ENCODE measurements at places on chromosomes 2 and 18. TPM values are rescaled to one million over a fixed set of nuclear protein-coding genes. Genes with fewer than 3 reads are reported as not detected.

Gene CSRNP3
- total RNA-seq: 0.32 TPM

Gene DYNAP
- total RNA-seq: not detected

Gene MTCL1
- 6.6 TPM for total RNA-seq

Gene PRLH
- not detected for total RNA-seq

Gene TM4SF20
- total RNA-seq: not detected

All from SK-MEL-5 (cell line).